ENCODE measurements at places on chromosomes 7 and 10.
A peak's percentile ranks its signal among the peaks of the same experiment; 100 is the strongest.

DNA sequence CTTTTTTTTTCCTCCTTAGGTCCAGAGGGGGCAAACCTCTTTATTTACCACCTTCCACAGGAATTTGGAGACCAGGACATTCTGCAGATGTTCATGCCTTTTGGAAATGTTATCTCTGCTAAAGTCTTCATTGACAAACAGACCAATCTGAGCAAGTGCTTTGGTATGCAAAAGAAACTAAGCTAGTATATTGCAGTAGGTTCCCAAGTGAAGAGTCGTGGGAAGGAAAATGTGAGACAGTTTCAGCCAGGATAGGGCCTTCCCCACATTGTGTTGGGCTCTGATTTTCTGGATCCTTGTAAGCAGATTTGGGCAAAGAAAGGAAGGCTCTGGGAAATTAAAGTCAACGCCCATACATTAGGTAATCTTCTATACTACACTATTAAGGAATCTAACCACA, 285.6 kb downstream of the USP6NL start:
- DNase-seq, result no peak

- DNase-seq, result no peak
Observed at GRCh38 chr7:75889826-75890225, 11.0 kb downstream of the RHBDD2 start.

GRCh38 chr7:130288829-130289228, 4.1 kb upstream of the CPA4 start:
- DNase-seq, result no peak

- DNase-seq, result no peak
Observed at GRCh38 chr10:44258019-44258418, 126.9 kb downstream of the CXCL12 start.

- DNase-seq, result no peak
Observed at GRCh38 chr7:142100634-142101033, 10.9 kb upstream of the MGAM2 start.

GRCh38 chr7:2474813-2475677, 1.2 kb downstream of the GRIFIN start:
- no peak for DNase-seq

DNA sequence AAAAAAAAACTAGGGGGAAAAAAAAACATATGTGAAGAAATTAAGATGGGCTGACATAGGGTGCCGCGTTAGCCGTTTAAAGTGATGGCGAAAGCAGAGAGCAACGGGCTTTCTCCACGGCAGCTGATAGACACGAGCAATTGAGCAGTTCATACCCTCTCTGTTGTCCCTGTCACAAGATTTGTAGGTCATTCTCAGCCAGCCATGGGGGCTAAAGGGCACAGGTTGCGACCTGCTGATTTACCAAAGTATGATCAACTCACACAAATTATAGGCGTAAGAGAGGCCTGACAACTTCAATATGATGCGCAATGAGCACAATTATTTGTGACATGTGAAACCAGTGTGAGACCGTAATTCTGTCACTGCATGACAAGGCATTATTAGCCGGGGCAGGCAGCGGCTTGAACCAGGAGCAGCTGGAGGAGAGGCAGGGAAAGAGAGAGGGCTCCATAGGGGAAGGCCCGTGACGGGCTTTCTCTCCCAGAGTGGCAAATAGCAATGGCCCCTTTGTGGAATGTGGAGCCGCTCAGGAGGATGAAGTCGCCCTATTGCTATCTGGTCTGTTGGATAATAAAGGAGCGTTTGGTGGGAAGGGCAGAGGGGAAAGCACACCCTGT, 195.1 kb upstream of the HABP2 start:
- DNase-seq, result no peak

GRCh38 chr10:79262959-79263746, 84.1 kb upstream of the PPIF start:
- DNase-seq, result no peak

- no peak for DNase-seq
Observed at GRCh38 chr10:109880886-109881768, 42.2 kb downstream of the XPNPEP1 start.

DNA sequence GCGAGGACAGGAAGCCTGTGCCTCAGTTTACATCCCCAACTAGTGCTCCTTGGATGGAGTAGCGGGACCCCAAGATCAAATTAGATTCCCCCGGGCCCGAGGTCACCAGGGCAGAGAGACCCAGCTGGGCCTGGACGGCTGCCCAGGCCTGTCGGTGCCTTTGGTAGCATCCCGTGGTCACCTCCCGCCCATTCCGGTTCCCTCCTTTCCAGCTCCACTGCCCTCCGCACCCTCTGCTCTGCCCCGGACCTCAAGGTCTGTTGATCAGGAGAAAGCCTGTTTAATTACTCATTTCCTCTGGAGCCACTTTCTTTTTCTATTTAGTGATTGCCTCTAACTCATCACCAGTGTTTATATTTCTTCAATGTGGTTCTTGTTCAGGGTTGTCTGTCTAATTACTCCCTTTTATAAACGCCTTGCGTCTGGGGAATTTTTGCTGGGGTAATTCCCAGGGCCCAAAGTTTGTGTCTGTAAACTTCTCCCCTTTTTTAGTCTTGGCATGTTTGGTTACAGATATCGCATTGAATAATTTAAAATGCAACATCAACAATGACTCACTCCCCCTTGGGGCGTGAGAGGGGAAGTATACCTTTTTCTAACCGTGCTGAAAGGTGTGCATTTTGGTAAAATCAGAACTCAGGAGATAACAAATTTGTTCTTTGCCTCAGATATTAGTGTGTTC, 1.9 kb downstream of the FOXK1 start:
- DNase-seq, result peak; percentile 23

GRCh38 chr7:94088560-94088959, 84.4 kb upstream of the BET1 start:
- DNase-seq, result no peak

DNA sequence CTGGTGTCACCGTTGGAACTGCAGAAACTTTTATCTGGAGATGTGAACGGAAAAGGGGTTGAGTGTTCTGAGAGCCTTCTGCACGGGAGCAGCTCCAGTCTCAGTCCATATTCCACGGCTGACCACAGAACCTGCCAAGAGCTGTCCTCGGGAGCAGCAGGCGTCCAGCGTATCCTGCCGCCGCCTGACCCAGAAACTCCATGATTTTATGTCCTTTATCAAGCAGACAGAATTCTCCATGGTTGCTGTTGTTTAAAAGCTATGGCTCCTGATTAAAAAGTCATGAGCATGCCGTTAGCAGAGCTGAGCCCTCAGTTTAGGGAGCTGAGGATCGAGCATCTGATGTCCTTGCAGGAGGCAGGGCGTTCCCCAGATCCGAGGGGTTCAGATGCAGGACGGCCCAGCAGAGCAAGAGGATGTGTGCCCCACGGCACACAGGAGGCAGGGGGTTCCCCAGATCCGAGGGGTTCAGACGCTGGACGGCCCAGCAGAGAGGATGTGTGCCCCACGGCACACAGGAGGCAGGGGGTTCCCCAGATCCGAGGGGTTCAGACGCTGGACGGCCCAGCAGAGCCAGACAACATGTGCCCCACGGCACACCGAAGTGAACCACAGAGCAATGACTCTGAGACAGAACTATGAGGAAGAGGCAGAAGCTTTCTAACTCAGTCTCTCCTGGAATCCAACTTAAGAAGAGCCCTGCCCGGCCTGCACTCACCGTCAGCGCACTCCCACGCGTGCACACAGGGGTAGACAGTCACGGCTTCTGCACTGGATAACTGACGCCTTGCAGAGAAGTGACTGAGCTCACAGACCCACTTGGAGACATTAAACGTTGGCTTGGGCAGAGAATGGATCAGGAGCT, 96.4 kb downstream of the WDR37 start:
- no peak for DNase-seq

DNA sequence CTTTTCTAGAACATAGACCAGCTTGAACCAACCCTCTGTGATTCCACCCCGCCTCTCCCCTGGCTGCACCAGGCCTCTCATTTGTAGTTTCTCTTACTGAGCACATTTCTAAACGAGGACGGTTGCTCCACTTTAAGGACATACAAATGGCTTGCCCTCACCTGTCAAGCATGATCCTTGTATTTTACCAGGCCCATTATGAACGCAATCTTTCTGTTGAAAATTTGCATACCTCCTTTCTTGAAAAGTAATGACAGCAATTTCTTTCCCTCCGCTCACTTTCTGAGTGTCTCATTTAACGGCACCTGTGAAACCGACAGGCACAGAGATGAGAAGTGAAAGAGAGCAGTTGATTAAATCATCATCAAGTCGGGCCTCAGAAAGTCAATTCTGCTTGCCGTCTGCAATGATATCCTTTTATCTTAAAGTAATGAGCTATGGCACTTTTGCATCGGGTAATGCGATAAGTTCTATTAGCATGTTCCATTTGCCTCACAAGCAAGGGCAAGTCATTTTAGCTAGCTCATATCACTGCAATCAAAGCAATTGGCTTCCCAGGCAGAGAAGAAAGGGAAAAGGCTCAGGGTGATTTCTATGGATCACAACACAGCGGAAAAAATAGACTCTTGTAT, 705.6 kb upstream of the GALNT17 start:
- no peak for DNase-seq

GRCh38 chr7:40584667-40585433, 450.0 kb downstream of the SUGCT start:
- no peak for DNase-seq

GRCh38 chr10:66095610-66096009, 830.2 kb upstream of the LRRTM3 start:
- no peak for DNase-seq

GRCh38 chr10:35854661-35855060, 212.6 kb upstream of the FZD8 start:
- DNase-seq, result no peak

- no peak for DNase-seq
Observed at GRCh38 chr10:5817322-5818047, 4.3 kb upstream of the GDI2 start.

DNA sequence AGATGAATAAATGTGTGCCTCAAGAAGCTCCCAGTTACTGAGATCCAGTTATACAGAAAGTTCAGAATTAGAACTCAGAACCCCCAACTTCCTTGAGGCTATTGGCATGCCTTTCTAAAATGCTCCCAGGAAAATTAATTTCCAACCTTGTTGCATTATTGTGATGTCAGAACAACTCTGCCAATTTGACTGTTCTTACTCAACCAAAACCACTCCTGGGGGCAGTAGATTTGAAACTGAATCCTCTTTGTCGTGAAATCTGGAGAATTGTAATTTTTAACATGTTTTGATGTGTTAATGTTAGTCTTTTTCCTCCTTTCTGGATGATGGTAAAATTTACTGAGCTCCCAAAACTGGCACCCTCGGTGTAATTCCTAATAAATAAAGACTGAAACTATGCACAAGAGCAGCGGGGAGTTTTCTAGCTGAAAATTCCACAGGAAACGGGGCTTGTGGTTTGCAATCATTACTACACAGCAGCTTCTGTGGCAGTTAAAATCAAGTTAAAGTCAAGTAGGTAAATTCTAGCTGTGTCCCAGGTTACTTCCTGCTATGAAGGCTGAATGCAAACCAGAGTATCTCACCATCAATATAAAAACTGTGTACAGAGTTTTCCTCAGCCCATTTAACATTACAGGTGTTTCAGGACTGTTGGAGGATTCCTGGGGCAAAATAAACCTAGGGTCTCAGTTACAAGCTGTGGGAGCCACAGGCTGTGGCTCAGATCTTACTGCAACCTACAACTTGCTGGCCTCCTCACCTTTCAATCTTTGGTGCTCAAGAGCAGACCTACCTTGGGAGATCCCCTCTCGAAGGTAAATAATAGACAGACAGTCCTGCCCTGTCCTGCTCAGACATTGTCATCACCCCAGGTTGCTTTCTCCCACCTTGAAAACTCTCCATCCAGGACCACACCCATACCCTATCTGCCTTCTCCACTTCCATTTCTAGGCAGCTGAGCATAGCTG, 156.3 kb upstream of the KMT2E start:
- no peak for DNase-seq

DNA sequence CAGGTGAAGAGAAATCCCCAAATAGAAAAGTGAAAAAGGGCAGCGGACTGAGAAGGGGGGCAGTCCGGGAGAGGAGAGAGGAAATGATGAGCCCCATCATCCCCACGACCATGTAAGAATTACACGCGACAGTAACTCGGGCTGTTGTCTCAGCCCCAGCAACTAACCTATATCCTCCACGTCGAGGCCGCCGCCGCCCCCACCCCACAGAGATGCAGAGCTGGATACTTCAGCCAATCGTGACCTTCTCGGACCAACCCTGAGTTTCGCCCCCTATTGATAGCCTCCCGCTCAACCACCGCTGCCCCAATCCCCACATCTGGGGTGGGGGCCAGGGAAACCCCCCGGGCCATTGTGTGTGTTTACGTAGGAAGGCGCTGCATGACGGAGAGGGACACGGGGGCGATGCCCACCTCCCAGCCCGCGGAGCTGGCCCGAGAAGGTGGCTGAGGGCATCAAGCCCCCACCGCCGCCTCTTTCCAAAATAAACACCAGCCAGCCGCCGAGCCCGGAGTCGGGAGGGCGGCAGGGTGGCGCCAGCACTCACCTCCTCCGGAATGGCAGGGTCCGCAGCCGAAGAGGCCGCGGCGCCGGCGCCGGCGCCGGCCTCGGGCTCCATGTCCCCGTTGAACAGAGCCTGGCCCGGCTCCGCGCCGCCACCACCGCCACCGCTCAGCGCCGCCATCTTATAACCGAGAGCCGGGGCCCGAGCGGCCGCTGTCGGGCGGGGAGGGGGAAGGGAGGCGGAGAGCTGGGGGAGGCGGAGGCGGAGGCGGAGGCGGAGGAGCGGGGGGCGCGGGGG, 509 bp downstream of the BRAF start:
- DNase-seq, result peak; percentile 50

GRCh38 chr7:125119559-125120115, 190.0 kb upstream of the POT1 start:
- DNase-seq, result no peak

DNA sequence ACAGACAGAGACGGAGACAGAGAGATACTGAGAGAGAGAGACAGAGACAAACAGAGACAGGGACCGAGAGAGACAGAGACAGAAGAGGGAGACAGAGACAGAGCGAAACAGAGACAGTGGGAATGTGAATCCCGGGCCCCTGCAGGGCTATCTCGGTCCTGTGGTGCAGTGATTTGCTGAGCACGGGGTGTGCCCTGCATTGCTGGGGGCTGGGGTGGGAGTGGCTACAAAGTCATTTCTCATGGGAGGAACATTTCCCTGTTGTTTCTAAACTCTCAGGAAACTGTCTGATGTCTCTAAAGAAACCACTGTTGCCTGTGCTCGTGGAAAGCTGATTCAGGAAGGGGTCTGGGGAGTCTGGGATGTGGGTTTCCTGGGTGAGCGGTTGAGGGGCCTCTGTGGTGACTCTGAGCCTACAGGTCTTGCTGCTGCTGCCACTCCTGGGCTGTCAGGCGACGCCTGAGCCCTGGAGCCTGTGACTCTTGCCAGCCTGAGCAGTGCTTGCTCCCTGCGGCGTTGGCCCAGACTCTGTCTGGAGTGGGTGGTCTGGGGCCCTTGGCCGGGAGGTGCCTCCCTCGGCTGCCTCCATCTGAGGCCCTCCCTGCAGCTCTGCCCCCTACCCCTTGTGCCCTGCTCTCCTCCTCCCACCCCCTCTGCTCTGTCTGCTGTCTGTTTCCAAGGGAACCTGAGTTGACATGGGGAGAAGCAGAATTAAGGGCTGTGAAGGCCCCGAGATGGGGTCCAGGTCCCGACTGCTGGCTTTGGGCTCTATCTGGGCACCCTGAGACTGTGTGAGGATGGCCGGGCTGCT, 292.0 kb downstream of the WDR37 start:
- no peak for DNase-seq

GRCh38 chr7:103879928-103880600, 109.4 kb downstream of the RELN start:
- no peak for DNase-seq

GRCh38 chr7:20927976-20928375, 141.3 kb upstream of the SP8 start:
- DNase-seq, result no peak

Data from activated T-cell treated with anti-CD3 and anti-CD28 coated beads for 24 hours (primary cell).